ENCODE measurements at places on chromosomes 2 and 18.
A peak's percentile ranks its signal among the peaks of the same experiment; 100 is the strongest.

DNA sequence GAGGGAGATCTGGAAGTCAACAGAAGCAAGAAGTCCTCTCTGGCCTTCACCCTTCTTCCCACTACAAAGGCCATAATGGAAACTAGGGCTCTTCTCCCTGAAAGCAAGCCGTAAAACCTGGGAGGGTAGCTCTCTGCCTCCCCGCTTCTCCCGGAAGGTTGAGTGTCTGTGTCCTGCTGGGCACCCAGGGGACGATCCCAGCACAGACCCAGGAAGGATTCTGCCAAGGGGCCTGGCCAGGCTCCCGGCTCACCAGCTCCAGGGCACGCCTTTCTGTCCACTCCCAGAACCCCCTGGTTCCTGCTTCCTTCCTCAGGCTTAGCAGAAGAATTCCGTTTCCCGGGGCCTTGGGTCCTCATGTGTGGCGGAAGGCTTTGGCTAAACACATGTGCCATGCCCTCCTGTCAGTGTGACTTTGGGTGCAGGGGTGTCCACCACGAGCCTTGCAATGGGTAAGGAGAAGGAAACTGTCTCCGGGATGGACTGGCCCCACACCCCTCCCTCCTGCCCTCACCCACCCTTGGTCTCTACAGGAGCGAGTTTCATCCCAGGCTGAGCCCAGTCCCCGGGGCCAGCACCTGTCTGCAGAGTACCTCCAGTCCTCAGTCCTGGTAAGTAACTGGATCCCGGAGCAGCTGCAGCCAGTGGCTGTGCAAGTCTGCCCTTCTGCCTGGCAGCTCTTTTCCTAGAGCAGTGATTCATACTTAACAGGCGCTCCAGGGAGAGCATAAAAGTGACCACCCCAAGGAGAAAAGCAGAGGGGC, 135.8 kb downstream of the TPO start:
- DNase-seq, result no peak

DNA sequence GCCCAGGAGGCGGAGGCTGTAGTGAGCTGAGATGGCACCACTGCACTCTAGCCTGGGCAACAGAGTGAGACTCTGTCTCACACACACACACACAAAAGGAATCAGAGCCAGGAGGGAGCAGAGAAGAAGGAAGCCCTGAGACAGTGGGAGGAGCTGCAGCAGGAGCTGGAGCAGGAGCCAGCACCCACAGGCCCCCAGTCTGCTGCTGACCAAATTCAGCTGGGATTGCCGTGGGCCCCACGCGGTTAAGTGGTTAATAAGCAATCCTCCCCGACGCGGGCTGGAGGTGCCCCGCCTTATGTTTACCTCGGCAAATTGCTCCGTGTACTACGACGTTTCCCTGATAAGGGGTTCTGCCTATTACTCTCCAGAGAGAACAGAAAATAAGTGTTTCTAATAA, 265.3 kb downstream of the TWIST2 start:
- DNase-seq, result peak; percentile 20

- DNase-seq, result peak; percentile 80
Measured at GRCh38 chr2:233395687-233396086, 41.4 kb downstream of the DGKD start.

DNA sequence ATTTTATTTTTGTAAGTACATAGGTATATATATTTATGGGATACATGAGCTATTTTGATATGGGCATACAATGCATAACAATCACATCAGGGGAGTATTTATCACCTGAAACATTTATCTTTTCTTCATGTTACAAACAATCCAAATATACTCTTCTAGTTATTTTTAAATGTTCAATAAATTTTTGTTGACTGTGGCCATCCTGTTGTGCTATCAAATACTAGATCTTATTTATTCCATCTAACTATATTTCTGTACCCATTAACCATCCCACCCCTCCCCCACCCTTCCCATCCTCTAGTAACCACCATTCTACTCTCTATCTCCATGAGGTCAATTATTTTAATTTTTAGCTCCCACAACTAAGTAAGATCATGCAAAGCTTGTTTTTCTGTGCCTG, 157.0 kb downstream of the CD226 start:
- DNase-seq, result no peak

DNA sequence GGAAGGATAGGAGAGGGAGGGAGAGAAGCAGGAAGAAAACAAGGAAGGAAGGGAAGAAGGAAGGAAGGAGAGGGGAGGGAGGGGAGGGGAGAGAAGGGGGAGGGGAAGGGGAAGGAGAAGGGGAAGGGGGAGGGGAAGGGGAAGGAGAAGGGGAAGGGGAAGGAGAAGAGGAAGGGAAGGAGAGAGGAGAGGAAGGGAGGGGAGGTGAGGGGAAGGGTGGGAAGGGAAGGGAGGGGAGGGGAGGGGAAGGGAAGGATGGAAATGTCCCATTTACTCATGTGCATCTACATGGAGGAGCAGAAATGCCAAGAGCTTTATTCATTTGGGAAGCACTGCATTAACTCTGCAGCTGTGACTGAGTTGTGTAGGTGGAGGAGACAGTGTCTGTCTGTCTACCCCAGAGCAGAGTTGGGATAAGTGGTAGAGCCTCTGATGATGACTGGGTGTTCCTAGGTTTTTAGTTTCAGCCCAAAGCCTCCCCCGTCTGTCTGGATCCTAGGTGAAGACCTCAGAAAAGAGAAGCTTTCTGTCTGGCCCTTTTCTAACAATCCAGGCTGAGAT, 131.3 kb downstream of the COL6A3 start:
- DNase-seq, result no peak

DNA sequence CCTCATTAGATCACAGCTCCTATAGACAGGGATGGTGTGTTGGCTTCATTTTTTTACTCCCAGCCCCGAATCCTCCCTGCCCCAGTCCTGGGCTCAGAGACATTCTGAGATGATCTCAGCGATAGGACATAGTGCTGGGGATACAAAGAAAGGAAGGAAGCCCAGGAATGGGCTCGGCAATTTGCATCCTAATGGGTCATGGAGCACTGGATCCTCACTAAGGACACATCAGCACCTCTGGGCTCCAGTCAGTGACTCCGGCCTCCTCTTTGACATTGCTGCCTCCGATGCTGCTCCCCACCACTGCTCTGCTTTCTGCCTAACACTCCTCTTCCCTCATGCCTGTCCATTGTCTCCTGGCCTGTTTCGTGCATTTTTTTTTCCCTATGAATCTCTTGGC, 489.1 kb downstream of the STK39 start:
- no peak for DNase-seq

- no peak for DNase-seq
Measured at GRCh38 chr18:7366597-7366996, 135.7 kb downstream of the LRRC30 start.

DNA sequence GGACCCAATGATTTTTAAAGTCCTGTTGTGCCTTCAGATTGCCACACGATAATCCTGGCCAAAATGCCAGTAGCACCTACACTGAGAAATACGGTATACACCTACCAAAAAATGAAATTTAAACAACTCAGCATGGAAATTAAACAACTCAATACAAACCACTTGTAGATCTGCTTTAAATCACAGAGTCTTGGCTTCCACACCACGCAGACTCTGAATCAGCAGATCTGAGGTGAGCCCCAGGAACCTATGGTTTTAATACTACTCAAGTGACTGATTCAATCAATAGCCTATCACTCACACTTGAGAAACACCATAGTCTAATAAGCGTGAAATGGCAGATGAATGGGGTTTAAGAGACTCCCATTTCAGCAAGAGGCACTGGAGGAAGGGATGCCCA, 46.9 kb downstream of the MAP4K3 start:
- no peak for DNase-seq
